ENCODE measurements at places on chromosomes 1 and 21. TPM values are rescaled to one million over a fixed set of nuclear protein-coding genes. Genes with fewer than 3 reads are reported as not detected.
A peak's percentile ranks its signal among the peaks of the same experiment; 100 is the strongest.

GPR25 gene
- total RNA-seq, result not detected

DNA sequence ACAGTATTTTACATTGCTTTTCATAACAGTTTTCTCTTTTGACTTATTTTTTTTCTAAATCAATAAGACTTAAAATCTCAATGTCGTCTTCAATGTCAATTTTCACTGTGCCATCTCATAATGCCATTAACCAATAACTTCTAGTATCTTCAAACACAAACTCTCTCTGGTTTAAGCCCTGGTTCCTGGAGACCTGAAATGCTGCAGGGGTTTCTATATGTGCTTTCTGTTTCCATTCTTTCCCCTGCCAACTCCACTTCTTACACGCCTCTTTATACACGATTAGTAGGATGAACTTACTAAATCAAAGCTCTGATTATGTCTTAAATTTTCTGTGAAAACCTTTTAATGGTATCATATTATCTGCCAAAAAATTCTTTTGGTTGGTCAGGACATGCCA is 191.4 kb downstream of the AMY1C start:
- no peaks in the 10 kb centered on the region for H3K36me3 ChIP-seq
- no peaks in the 10 kb centered on the region for H3K27me3 ChIP-seq
- DNase-seq, result no peak
- no peak overlapping the region for H3K27ac ChIP-seq
- H3K4me3 ChIP-seq, result no peak overlapping the region

DNA sequence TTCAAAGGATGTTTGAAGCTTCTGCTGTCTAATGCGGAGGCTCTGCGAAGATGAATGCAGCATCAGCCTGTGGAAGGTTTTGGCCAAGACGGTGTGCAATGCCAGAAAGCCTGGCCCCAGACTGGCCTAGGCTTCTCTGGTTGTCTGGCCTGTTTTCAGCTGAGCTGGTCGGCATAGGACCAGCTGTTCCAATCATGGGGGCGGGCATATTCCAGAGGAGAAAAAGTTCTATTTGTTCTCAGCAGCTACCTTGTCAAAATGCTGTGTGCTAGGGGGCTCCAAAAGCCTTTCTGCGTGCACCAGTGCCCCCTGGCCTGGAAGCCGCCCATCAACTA is 57.6 kb downstream of the TGFB2 start:
- DNase-seq, result no peak
- no peaks in the 10 kb centered on the region for H3K4me1 ChIP-seq
- no peaks in the 10 kb centered on the region for H3K36me3 ChIP-seq

- H3K4me1 ChIP-seq, result peaks cover 20% of the 10 kb centered on the region
- H3K27me3 ChIP-seq, result no peaks in the 10 kb centered on the region
- H3K36me3 ChIP-seq, result no peaks in the 10 kb centered on the region
- H3K27ac ChIP-seq, result peak overlapping the region; percentile 17
- DNase-seq, result peak; percentile 51
Observed at GRCh38 chr1:89762386-89762778, 58.5 kb upstream of the LRRC8D start.

DNA sequence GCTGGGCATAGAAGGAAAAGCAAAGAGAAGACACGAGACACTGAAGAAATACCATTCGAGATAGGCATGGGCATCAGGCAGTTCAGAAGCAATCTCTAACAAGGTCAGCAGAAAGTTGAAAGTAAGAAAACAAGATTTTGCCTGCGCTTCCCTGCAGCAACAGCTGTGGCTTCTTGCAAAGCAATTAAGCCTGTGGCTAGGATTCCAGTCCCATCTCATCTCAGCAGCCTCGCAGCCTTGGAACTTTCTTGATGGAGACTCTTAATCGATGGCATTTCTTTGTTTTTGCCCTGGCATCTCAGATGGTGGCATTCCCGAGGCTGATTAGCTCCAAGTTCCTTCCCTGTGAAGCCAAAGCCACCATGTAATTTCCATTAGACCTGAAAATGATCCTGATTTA is 64.6 kb upstream of the SPAG17 start:
- H3K27me3 ChIP-seq, result no peaks in the 10 kb centered on the region
- no peak overlapping the region for H3K27ac ChIP-seq
- no peak for DNase-seq
- no peaks in the 10 kb centered on the region for H3K4me1 ChIP-seq

DNA sequence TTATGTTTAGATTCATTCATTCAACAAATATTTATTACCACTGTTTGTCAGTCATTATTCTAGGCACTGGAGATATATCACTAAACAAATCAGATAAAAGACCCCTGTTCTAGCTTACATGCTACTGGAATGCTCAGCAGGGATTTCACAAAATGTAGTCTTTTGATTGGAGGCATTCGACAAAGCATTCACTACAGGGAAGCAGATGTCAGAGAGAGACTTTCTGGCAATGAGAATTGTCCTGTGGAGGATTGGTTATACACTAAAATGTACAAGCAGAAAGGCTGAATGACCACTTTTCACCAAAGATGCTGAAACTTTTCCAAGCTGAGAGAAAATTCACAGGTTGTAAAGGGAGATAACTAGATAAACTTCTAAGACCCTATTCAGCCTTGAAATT is 57.7 kb downstream of the SCMH1 start:
- H3K4me3 ChIP-seq, result no peak overlapping the region
- DNase-seq, result no peak
- no peaks in the 10 kb centered on the region for H3K36me3 ChIP-seq
- no peaks in the 10 kb centered on the region for H3K4me1 ChIP-seq
- no peaks in the 10 kb centered on the region for H3K27me3 ChIP-seq

Data from right lobe of liver (tissue), 6 donors.